ENCODE measurements at places on chromosomes 7 and 10. TPM values are rescaled to one million over a fixed set of nuclear protein-coding genes. Genes with fewer than 3 reads are reported as not detected.

DNA sequence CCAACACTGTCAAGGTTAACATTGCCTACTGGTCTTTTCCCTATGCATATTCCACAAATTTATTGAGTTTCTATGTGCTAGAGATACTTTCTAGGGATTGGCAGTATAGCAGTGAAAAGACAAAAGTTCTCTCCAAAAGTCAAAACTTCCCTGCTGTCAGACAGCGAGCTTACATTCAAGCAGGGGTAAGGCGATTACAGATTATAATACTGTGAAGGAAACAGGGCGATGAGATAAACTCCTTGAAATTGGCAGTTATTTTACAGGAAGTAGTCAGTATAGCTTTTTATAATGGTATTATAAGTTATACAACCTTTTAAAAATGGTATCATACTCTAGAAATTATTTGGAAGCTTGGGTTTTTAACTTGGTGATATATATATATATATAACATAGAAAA, 9.9 kb downstream of the VPS50 start:
- DNase-seq = no peak

The CEP55 gene
- total RNA-seq = 21.6 TPM

The C10orf105 gene
- total RNA-seq = not detected

The DYDC1 gene
- not detected for total RNA-seq

The TDRD1 gene
- not detected for total RNA-seq

DNA sequence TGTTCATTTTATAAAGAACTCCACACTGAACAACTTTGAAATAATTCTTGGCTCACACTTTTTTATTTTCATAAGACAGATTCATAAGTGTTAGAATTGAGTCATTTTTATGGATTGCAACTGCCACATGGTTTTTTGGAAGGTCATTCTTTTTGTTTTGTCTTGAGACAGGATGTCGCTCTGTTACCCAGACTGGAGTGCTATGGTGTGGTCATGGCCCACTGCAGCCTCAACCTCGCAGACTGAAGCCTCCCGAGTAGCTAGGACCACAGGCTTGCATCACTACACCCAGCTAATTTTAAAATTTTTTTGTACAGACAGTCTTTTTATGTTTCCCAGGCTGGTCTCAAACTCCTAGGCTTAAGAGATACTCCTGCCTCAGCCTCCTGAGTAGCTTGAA, 20.3 kb downstream of the BMS1 start:
- DNase-seq = no peak

- DNase-seq = no peak
Observed at GRCh38 chr7:29352041-29352440, 157.5 kb downstream of the CHN2 start.

DNA sequence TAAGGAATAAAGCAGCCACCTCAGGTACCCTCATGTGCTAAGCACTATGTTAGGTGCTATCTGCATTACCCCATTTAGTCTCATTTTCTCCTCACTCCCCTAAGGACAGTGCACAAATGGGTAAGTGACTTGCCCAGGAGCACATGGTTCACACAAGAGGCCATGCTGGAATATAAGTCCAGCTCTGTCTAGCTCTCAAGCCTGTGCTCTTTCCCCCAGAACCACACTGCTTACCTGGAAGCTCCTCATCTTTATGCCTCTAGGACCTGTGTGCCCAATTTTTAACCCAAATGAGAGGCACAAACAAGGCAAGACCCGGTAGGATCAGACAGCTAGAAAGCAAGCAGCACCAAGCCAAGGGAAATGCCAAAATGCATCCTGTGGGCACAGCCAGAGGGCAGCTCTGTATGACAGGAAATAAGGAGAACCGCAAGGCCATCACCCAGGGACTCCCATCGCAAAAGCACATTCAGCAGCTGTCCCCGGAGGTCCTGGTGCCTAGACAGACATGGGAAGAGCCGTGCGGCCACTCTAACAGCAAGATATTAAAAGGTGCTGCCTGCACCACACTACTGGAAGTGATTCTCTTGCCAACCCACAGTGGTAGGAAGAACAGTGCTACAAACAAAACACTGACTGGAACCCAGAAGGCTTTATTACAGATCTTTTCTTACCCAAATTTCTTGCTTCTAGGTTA, 88.1 kb downstream of the GSAP start:
- DNase-seq = no peak

DNA sequence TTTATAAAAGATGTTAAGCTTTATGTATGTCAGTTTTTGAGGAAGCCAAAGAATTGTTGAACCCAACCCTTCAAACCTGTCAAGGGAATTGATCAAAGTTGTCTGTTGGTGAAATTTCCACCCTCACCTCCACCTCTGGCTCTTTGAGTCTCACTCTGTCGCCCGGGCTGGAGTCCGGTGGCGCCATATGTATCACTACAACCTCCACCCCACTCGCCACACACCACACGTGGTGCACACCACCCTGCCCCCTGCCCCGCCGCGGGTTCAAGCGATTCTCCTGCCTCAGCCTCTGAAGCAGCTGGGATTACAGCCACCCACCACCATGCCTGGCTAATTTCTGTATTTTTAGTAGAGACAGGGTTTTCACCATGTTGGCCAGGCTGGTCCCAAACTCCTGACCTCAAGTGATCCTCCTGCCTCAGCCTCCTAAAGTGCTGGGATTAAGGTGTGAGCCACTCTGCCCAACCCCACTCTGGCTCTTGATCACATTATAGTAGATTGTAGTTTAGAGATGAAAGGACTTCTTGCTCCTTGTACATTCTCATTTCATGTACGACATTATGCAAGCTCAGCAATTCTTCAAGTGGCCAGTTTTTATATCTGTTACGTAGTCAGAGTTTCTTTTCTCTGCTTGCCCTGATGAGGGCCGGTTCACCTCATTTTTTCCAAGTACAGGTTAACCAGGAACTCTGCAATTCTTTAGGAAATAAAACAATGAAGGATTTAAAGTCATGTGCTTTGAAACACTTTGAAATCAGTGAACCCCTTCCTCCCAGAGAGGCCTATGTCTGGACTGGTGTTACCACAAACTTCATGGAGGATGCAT, 7.0 kb downstream of the BAMBI start:
- DNase-seq = no peak

DNA sequence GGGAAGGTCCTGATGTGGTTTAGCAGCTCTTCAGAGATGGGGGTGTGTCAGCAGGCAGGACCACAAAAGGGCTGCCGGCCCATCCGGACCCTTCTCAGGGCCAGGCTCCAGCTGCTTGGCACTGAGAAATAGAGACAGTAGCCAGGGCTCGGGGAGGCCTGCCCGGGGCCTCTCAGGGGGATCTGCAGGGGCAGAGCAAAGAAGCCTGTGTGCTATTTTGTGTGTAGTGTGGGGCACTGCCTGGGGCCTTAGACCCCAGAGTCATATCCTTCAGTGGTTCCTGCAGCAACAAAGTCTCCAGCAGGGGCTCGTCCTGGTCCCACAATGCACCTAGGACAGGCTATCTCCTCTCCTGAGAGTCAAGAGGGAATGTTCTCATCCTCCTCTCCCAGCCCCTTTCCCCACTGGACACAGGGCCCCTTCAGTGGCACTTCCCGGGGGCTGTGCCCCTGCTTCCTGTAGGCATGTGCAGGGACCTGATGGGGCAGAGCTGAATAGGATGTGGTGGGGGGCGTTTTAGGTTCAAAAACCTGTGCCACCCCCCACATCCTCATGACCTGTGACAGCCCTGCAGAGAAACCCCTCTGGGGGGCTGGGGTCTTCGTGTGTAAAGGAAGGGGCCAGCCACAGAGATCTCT, 159.5 kb upstream of the RHEB start:
- no peak for DNase-seq

DNA sequence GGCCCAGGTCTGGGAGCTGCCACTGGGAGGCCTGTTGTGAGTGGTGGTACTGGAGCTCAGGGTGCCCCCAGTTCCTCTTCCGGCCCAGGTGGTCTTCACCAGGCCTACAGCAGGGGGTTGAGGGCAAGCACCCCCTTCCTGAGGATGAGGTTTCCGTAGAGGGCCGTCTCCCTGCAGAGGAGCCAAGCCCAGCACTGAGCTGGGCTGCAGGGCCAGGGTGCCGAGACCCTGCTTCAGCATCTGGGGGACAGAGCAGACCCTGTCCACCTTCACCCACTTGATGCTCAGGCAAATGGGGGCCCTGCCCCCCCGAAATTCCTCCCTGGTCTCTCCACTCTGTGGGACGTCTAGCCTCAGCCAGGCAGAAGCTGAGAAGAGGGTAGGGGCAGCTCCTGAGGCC, 2.6 kb downstream of the FUOM start:
- no peak for DNase-seq

DNA sequence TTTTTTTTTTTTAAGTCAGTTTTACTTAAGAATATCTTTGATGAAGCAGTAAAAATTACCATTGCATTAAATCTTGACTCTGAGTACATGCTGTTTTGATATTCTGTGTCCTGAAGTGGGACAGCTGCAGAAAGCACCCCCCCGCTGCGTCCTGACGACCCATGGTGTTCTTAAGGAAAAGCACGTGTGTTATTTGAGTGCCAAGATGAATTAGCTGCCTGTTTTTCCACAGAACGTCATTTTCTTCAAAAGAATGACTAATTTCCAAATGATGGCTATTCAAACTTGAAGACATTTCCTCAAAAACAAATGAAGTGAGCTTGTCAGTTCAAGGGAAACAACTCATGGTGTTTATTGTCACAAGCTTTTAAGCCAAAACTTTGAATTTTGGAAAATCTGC, 45.9 kb downstream of the CREM start:
- no peak for DNase-seq

GRCh38 chr7:75951506-75951905, 36.6 kb downstream of the POR start:
- peak; percentile 67 for DNase-seq

- no peak for DNase-seq
Observed at GRCh38 chr10:86415583-86415982, 49.0 kb upstream of the GRID1 start.

GRCh38 chr7:91759205-91759863, 121.2 kb downstream of the MTERF1 start:
- no peak for DNase-seq

GRCh38 chr10:24008164-24009091, 200.5 kb upstream of the KIAA1217 start:
- no peak for DNase-seq

The CPXM2 gene
- not detected for total RNA-seq

DNA sequence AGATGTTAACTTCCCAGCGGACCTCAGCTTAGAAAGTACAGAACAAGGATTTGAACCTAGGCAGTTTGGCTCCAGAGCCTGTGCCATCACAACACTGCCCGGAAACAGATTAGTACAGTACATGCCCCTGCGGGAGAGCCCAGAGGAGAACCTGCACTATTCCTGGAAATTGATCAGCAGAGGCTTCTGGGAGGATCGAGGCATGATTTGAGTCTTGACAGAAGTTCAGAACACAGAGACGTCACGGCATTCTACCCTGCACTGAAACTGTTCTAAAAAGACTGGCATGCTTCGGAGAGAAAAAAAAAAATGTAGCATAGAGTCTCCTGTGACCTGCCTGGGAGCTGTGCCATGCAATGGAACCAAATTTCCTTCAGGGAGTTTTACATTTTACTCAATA, 9.2 kb upstream of the IL6 start:
- no peak for DNase-seq

DNA sequence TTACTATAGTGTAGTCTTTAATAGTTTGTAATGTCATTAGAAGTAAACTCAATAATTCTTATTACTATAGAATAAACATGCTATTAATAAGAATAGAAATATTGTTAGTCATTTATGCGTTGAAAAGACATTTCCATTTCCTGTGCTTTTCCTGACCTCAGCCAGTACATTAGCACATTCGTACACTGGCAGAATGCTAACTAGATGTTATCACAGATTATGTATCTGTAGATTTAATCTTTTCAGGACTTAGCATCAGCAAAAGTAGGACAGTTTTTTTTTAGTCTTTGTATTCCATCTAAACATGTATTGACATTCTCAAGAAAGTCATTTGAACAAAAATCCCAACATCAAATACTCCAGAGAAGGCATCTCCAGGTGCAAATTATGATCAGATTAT, 158.5 kb downstream of the EXOC4 start:
- DNase-seq = no peak

The SPDYE9 gene
- not detected for total RNA-seq

DNA sequence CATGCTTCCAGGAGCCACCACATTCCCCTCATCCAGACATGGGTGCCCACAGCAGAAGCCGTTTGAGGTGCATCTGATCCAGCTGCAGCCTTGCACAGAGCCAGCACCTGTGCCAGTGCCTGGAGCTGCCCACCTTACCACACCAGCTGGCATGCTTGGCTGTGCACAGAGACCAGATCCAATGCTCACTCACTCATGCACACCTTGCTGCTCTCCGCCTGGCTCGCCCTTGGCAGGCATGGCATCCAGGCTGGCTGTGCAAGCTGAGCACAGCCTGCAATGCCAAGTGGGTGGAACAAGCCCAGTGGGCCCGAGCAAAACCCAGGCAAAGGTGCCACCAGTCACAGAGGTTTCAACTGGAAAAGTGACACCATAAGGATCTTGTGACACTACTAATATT, 66.9 kb upstream of the SEMA3A start:
- DNase-seq = no peak

The HOXA3 gene
- total RNA-seq = 0.50 TPM

The TWIST1 gene
- 42.2 TPM for total RNA-seq

- no peak for DNase-seq
Observed at GRCh38 chr7:44802418-44803025, 6.0 kb downstream of the PPIA start.

The PNLIPRP3 gene
- not detected for total RNA-seq

DNA sequence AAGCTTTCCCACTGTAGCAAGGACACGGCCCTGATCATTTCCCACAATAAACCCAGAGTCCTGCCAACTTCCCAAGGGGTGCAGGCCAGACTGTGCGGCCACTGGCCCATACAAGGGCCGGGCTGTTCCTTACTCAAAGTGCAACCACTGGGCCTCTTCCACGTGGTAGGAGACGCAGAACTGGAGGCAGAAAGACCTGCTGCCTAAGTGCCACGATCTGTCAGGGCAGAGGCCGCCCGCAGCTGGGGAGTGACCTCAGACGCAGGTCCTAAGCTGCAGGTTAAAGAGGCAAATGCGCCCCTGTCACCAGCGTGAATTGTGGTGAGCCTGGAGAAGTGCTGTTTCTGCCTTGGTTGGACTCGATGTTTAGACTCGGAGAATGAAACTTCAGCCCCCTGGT, 26.2 kb downstream of the GPER1 start:
- no peak for DNase-seq

DNA sequence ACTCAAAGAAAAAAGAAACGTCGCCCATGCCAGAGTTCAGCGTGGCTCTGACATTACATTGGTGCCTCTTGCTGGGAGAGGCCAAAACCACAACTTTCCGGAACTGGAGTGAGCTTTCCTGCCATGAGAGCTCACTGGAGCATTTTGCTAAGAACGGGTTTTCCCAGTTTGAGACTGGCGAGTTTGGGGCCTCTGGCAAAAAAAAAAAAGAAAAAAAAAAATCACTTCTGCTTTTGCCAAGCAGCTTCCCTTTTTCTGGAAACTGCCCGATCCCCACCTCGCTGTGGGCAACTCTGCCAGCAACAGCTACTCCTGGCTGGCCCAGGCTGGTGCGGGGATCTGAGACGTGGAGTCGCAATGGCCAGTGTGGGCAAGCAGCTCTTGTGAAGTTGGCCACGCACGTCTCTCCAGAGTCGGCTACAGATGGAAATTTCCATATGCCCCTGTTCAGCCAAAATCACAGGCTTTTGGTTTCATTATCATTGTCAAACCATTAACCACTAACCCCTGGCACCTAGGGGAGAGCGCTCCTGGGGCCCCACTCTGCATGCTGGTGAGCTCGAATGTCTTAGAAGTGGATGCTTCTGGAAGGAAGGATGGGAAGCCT, 25.7 kb downstream of the PRKAG2 start:
- no peak for DNase-seq

All from HFFc6 (cell line).